H9 (cell line): ENCODE measurements at places on chromosomes 16 and 17. TPM values are rescaled to one million over a fixed set of nuclear protein-coding genes. Genes with fewer than 3 reads are reported as not detected.

GRCh38 chr17:58121925-58122324 lies 26.3 kb upstream of the OR4D1 start:
- DNase-seq = peak; percentile 53

DNA sequence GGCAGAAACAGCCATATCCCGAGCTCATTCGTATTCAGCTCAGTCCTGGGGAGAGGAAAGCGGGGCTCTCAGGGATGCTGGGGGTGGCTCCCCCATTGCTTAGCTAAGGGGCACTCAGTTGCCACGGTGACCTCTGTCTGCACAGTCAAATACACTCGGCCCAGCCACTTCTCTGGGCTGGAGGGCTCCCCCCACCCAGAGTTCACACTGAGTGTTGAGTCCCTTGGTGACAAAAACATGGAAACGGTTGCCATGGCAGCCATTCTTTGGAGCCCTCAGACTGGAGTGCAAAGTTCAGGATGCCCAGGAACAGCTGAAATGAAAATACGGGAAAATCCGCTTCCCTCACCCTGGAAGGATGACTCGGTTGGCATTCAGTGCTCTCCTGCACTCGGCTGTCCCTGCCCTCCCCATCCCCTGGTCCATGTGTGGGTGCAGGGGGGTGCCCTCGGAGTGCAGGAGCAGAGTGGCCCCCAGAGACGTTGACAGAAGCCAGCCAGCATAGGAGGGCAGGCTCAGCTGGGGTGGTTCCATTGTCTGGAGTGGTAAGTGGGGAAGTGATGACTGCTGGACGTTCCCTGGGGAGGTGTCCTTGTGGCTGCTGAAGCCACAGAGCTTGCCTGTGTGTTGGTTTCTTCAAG lies 216.5 kb downstream of the NTN1 start:
- DNase-seq = no peak

SLC9A5 gene
- total RNA-seq = 7.5 and 9.1 TPM in 2 replicates

GRCh38 chr16:3501783-3502400 lies 1.1 kb downstream of the CLUAP1 start:
- DNase-seq = no peak

- no peak for DNase-seq
These were observed 31.6 kb downstream of the MYH10 start for GRCh38 chr17:8598913-8599312.

DNA sequence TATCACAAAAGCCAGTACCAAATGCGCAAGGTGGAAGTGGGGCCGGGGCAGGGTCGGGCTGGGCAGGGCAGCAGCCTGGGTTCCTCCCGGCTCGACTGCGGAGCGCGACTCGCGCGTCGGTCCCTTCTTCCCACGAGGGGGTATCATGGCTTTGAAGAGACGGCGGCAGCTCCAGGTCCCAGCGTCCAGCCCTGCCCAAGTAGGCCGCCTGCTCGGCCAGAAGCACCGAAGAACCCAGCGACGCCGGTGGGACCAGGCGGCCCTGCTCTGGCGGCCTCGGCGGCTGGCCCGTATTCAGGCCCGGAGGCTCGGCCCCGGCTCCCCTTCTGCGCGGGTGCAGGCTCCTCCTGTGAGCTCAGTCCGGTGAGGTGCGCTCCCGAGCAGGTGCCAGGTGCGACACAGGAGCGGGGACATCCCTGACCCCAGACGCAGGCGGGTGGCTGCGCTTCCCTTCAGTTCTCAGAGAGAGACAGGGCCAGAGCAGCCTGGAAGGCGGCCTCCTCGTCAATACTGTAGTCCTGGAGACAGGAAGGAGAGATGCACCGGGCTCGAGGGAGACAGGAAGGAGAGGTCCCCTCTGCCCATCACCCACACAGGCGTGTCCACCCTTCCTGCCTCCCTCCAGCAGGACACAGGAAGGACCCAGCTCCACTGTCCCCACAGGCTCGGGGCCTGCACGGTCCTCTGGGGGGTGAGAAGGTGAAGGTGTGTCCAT lies 8.9 kb downstream of the RNF166 start:
- DNase-seq = no peak

GRCh38 chr17:17224137-17224536 lies 12.8 kb downstream of the FLCN start:
- DNase-seq = no peak

LPO gene
- 0.11 and 0.17 TPM in 2 replicates for total RNA-seq

DNA sequence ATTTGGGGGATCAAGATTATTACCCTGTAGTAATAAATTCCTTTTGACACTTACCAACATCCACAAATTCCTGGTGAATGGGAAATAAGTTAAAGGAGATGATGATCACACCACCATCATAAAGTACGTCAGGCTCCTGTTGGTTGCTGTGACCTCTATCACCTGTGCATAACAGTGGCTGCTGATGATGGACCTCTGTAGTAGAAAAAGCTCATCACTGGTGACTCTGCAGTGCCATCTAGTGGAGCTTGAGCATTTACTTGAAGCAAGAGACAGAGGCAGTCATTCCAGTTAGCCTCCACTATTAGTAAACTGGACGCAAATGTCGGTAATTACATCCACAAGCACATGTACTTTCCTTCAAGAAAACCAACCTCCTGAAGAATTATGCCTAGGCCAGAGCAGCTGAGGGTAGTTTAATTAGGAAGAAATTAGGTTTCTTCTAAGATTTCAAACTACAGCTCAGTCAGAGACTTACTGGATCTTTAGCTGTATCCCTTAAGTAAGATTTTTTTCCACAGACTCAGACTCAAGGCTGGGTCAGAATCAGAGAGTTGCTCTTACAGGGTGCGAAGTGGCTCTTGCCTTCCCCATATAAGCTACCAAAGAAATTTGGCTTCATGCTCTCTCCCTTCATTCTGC lies 39.3 kb downstream of the CYB561 start:
- peak; percentile 87 for DNase-seq

- DNase-seq = no peak
These were observed 968 bp downstream of the CEP112 start for GRCh38 chr17:66190738-66191592.

TBC1D3K gene
- total RNA-seq = not detected in 2 replicates

- peak; percentile 69 for DNase-seq
These were observed 28.6 kb downstream of the MYO18A start for GRCh38 chr17:29151567-29151966.

DNA sequence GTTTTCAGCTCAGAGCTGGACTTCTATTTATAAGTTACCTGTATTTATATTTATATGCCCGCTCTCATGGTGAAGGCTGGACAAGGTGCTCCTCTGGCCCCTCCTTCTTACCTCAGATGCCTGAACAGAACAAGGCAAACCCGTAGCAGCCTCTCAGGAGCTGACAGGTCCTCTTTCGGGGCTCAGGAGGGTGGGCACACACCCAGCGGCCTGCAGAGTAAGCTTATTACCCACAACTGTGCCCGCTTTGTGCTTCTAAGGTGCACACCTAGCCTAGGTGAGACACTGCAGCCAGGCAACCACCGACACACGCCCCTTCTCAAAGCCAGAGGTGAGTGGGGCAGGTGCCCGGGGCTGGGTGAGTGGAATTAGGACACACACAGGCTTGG lies 5.3 kb downstream of the NKIRAS2 start:
- no peak for DNase-seq

FZD2 gene
- 17.4 and 18.2 TPM in 2 replicates for total RNA-seq

- DNase-seq = no peak
These were observed 22.1 kb downstream of the FCSK start for GRCh38 chr16:70476272-70477020.

GRCh38 chr16:49701789-49702494 lies 154.0 kb downstream of the ZNF423 start:
- peak; percentile 75 for DNase-seq

ITGA2B gene
- total RNA-seq = 8.3 and 10.1 TPM in 2 replicates

DNA sequence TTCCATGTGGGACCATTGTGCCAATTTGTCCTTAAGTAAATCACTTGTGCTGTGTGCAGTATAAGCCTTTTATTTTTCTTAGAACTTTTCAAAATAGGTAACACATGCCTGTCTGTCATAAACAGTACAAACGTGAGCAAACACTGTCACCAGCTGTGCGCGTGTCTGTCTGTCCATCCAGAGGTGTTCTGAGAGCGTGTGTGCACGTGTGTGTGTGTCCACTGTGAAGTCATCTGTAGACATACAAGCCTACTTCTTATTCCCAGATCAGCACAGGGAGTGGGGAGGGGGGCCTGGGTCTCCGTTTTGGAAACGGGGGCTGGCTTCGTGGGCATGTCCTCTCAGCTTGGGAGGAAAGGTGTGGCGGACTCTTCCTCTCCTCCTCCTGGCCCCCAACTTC lies 9.4 kb downstream of the TMEM235 start:
- no peak for DNase-seq

GRCh38 chr16:73792199-73793020 lies 504.2 kb upstream of the PSMD7 start:
- DNase-seq = no peak

DNA sequence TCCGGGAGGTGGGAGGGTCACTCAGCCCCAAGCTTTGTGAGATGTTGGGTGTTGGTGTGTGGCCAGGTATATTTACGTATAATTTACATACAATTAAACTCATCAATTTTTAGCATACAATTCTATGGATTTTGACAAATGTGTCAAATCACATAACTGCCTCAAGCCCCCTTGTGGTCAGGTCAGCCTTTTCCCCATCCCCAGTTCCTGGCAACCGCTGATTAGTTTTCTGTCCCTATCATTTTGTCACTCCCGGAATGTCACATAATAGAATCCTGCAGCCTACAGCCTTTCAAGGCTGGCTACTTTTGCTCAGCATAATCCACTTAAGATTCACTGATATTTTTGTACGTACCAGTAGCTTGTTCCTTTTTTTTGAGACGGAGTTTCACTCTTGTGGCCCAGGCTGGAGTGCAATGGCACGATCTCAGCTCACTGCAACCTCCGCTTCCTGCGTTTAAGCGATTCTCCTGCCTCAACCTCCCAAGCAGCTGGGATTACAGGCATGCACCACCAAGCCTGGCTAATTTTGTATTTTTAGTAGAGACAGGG lies 19.3 kb upstream of the RAI1 start:
- DNase-seq = no peak

DNA sequence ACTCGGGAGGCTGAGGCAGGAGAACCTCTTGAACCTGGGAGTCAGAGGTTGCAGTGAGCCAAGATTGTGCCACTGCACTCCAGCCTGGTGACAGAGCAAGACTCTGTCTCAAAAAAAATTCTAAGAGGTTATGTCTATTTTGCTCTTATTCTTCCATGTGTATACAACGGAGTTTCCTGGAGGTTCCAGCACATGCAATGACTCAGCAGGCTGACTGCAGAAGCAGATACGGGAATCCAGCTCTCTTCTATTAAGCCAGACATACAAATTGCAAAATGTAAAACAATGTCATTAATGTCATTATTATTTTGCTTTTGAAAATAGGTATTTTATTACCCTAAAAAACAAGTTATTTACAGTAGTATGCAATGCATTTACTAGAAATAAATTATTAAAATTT lies 18.4 kb downstream of the MIEF2 start:
- DNase-seq = no peak

DNA sequence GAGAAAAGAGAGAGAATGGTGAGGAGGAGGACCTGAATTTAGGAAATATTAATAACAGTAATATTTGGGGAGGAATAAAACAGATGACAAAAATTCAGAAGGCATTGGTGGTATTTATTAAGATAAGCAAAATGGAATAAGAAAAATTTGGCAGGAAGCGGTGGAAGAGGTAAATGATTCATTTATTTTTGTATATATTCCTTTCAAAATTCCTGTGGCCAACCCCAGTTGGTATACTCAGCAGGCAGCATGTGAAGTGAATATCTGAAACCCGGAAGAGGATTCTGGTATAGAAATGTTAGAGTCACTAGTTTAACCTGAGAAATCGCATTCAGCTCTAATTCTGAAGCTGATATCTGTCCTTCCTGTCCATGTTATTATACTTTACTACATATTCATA lies 792.0 kb downstream of the KCNJ2 start:
- DNase-seq = no peak

DNA sequence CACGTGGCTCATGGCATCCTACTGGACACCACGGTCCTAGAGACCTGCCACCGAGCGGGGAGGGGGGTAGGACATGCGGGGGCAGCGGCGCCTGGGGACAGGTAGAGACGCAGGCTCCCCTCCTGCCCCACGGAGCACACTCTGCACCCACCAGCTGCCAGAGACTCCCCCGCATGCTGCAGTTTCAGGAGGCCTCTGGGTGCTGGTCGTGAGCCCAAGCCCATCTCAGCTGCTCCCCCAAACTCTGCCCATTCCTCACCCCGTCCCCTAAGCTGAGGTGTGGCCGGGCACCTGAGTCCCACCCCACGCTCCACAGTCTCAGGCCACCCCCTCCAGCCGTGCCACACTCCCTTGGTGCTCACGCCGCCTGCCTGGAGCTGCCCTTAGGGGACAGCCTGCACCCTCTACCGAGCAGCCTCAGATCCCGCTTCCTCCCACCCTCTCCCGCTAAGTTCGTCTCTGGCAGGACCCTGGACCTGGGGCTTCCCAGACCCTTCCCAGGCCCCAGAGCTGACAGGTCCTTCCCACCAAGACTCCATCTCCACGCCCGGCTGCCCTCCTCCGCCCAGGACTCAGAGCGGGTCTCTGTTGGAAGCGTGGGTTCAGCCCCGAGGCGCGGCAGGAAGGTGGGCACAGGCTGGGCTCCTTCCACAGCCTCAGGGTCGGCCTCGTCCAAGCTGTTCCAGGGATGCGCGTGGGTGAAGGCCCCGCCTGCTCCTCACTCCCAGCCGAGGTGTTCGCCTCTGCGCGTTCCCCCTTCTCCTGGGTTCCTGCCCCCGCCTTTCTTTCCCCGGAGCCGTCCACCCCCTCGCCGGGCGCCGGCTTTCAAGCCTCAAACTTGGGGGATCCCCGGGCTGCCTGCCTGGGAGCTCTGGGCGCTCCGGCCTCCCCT lies 1.3 kb downstream of the RAB40B start:
- peak; percentile 54 for DNase-seq

SBK1 gene
- 65.5 and 69.7 TPM in 2 replicates for total RNA-seq

GRCh38 chr17:82702231-82702927 lies 3.9 kb upstream of the RAB40B start:
- DNase-seq = no peak

DNA sequence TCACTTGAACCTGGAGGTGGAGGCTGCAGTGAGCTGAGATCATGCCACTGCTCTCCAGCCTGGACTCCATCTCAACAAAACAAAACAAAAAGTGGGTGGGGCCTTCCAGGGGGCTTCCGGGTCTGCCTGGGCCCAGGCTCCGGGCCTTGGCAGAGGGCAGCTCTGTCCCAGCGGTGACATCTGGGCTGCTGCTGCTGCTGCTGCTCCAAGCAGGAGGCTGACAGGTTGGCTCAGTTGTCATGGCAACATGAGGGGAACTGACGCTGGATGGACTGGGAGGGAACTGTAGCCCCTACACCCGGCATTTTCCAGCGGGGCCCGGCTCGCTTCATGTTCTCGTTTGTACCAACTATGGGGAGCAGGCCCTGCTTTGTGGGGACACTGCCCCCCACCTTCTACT lies 4.0 kb downstream of the BAIAP3 start:
- DNase-seq = no peak

TBC1D3I gene
- 0.35 TPM in 1 of 2 replicates, not detected in the other for total RNA-seq

GRCh38 chr16:81703177-81704155 lies 75.6 kb upstream of the PLCG2 start:
- no peak for DNase-seq

GJC1 gene
- total RNA-seq = 114 and 119 TPM in 2 replicates

- DNase-seq = peak; percentile 88
These were observed at the start of gene IFI35 for GRCh38 chr17:43006639-43007551. Gene IFI35, plus strand, starts transcription at chr17:43006784. Its CDS starts 164 bp downstream, at chr17:43006948.
